G401 (cell line): ENCODE measurements at places on chromosomes 3 and 15.

GRCh38 chr15:71951134-71951533 lies 140.8 kb downstream of the NR2E3 start:
- no peak for DNase-seq

DNA sequence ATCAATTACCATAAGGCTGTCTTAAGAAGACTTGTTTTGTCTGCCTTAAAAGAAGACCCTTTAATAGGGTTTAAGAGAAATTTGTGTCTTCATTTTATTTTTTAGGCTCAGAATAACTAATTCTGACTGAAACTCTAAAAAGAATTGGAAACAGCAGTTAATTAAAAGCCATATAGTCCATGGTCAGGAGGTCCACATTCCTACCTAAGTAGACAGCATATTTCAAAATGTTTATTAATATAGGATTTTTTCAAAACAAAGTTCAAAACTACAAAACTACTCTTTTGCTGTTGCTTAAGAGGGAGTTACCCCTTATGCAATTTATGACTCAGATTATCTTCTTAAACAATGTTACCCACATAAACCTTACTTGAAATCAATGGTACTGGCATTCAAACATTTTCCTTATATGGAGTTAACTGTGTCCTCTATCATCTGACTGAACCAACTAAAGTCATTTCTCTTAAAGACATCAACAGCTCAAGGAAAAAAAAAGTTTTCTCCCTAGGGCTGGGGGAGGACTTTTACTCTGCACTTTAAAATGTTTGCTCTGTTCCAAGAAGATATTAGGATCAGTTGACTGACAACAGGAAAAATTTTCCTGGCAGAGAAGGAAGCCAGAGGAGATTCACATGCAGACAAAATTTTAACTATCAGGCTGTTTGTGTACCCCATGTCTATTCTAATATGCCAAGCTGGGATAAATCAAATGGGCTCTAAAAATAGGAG lies 56.8 kb upstream of the NANOGP8 start:
- peak; percentile 51 for DNase-seq

DNA sequence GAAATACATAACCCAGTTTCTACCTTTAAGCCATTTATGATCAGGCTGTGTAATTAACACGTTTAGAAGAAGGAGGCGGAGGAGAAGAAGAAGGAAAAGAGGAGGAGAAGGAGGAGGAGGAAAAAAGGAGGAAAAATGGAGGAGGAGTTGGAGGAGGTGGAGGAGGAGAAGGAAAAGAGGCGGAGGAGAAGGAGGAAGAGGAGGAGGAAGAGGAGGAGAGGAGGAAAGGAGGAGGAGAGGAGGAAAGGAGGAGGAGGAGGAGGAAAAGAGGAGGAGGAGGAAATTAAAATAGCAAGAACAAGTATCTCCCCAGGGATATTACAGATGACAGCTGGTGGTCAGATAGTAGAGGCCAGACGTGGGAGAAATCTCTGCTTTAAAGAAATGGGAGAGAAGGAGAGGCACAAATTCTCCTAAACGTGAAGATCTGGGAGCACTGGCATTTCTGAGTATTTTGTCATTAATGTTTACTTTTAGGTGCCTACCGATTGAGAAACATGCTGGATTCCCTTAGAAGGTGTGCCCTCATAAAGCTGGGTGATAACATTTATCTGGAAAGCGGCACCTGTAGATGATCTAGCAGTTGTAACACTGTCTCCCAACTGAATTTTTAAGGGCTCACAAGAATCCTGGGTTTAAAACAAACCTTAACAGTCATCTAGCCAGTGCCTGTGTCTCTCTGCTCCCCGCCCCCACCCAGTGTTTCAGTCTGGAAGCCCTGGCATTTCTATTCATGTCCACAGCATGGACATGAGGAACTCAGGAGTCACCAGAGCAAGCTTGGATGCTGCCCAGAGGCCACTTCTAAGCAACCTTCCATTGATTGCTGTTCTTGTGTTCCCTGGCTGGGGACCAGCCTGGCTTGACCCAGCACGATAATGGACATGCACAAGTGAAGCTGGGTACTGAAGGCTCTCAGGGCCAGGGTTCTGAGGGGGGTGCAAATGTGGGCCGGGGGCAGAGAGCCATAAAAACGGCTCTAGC lies 75.2 kb downstream of the CHRNA7 start:
- DNase-seq: no peak

DNA sequence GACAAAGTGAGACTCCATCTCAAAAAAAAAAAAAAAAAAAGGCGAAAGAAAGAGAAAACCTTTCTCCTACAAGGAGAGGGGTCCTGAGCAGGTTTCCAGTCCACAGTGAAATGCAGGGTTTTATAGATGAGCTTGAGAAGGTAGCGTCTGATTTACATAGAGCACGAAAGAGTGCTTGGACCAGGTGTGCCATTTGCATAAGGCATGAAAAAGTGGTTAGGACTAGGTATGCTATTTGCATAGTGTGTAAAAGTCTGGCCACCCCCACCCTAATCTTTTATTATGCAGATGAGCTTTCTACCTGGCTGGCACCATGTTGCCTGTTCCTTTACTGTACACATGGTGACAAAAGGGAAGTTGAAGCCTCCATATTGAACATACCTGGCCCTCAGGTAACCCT lies 13.6 kb upstream of the RNU6-1 start:
- DNase-seq: no peak

DNA sequence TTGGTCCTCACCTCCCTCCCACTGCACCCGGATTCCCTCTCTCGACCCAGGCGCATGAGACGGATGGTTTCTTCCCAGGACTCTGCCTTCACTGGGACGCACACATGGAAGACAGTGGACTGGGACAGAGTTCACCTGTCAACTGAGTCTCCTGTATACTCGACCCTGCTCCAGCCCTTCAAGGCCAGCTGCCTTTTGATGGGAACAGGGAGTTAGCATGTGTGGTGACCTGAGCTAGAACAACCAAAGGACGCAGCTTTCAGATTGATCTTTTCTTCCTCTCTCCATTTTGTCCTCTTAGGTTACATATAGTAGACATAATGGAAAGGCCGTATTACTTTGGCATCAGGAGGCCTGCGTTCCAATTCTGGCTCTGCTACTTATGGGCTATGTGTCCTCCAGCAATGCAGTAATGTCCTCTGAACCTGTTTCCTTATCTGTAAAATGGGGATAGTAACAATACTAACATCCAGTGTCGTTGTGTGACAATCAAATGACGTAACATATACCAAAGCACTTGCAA lies 94.1 kb downstream of the PEX5L start:
- DNase-seq: no peak

DNA sequence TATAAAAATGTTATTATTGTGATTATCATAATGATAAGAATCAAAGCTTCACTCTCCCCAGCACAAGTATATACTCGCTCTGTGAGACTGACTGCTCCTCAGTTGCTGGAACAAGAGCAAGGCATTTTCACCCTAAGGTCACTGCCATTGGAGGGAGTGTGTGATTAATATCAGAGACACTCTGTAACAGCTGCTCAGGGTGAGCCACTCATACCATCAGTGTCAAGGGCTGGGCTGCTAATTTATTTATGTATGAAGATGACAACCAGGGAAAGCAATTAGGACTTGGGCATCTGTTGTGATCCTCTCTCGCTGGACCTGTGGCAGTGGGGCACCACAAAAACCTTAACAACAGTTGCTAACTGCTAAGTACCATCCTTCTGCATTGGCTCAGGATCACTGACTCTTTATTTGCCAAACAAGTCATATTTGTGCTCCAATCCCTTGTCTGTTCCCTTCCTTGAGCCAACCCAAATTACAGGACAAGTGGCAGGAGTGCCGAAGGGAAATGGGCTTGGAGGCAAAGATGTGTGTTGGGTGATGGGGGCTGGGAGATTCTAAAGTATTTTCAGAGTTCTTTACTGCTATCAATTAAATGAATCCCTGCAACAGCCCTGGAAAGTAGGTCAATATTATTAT lies 297.5 kb upstream of the STT3B start:
- DNase-seq: no peak

DNA sequence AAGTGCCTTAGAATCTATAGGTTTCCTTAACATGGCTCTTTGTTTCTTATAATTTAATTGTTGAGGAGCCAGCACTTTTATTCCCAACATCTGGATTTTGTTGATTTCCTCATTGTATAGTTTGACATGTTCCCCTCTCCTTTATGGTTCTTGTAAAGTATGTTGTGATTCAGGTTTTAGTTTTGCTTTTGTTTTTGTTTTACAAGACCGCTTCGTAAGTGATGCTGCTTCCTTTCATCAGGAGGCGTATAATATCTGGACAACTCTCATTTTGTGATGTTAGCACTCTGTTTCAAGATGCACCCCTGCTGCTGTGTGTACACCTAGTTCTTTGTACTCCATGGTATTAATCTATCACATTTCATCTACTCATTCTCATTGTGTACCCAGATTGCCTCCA lies 48.7 kb downstream of the SLC49A4 start:
- DNase-seq: no peak

- no peak for DNase-seq
Observed at GRCh38 chr15:38930851-38931572, 366.4 kb upstream of the RASGRP1 start.

DNA sequence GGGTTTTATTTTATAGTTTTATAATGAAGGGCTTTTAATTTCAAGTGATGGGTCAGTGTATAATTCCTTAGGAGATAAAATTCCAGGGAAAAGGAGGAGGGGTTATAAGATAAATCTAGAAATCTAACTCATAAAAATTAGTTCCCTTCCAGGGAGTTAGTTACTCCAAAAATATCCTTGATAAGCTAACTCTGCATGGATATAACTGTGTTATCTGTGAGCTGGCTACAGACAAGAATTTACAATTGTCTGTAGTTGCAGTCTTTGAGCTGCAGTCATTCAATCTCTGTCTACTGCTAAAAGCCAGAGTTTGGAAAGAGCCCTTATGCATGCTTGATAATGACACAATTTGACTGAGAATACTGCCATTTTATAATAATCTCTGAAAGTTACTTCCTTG lies 432.3 kb upstream of the TPRG1 start:
- DNase-seq: no peak

DNA sequence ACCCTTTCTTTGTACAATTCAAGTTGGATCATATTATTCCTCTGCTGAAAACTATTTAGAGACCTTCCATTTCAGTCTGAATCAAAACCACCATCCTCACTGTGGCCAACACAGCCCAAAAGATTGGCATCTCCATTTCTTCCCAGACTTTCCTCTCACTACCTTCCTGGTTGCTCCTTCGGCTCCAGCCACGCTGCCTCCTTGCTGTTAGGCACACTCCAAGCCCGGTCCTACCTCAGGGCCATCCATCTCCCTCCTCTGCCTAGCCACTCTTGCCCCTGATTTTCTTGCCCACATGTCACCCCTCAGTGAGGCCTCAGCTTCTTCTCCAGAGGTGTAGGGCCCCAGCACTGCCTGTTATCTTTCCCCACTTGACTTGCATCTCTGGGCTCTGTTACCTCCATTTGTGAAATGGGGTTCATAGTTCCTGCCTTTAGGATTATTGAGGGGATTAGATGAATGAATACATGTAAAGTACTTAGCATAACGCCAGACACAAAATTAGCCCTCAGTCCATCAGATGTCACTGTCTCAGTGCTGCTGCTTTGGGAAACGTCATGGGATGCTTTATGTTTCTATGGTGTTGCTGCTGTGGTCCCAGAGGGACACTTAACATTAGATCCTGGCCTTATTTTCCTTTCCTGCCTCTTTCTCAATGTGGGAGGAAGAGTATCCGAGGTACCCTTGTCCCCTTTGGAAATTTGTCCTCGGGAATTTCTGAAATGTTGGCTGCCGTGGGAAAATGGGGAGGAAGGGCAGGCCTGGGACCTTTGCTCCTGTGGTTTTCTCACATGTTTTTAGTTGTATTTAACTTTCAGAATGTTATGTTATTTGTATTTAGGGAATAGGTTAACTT lies 31.3 kb downstream of the SNRK start:
- no peak for DNase-seq

DNA sequence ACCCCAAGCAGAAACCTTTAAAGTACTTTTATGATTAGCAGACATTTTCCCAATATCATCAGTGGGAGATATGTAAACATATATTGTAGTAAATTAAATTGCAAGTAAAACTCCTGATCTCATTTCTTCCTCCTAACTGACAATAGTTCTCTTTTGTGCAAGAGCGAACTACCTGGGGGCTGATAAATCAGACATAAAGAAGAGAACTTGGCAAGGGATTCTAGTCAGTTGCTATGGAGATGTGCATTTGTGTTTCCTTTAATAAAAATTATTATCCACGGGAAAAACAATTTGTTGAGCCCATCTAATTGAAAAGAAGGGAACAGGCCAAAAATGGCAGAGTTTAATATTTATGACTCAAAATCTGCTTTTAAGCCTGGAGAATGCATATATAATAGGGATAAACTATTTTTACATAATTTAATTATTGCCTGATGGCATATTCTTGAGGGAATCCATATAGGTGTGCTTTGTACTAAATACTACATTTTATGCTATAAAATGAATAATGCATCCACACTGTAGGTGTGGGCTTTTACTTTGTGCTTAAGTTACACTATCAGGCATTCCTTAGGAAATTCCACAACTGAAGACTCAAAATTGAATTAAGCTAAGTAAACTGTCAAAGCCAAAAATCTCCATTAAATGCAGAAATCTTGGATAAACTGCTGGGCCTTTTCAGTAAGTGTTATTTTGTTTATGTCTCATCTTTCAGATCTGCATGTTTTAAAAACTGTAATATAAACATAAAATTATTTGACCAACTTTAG lies 258.1 kb downstream of the ERC2 start:
- no peak for DNase-seq

DNA sequence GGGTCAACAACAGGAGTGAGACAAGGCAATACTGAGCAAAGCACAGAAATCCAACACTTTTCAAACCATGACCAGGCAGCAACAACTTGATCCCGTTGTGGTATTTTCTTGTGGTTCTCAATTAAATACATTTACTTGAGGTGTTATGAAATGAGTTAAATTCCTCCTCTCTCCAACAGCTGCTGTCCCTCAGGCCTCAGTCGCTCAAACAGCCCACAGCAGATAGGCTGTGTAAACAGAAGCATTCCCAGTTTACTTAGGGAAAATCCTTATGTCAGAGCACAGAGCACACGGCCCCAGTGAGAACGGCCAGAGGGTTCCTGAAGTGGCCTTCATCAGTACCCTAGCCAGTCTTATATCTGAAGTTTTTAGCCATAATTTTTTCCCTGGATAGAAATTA lies 359.9 kb downstream of the AGBL1 start:
- DNase-seq: no peak

DNA sequence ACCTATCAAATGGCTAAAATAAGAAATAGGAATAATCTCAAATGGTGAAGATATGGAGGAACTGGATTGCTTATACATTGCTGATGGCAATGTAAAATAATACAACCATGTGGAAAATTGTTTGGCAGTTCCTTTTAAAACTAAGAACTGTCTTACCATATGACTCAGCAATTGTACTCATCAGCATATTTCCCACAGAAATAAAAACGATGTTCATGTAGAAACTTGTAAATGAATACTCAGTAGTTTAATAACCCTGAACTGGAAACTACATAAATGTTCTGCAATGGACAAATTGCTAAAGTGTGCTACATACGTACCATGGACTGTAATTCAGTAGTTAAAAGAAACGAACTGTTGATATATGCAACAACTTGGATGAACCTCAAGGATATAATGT lies 253.9 kb upstream of the RBMS3 start:
- no peak for DNase-seq

DNA sequence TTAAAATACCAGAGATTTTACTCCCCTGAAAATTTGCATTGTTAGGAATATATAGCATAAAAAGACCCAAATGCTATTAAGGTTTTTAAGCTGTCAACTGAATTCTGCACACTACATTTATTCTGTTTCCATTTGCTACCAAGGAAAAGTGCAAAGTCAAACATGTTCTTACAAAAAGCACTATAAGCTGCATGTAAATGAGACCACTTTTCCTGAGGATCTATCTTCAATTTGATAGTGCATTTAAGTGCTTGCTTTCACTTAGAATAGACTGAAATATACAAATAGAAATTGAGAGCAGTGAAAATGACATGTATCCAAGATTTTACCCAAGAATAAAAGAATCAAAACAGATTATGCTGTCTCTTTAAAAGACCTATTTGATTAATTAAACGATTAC lies 1216.2 kb downstream of the ROBO2 start:
- no peak for DNase-seq
